ENCODE measurements at places on chromosomes 1 and 21. TPM values are rescaled to one million over a fixed set of nuclear protein-coding genes. Genes with fewer than 3 reads are reported as not detected.

Gene CFAP141
- not detected for total RNA-seq

Gene ILDR2
- 1.2 TPM for total RNA-seq

Gene ZC3H12A
- 4.7 TPM for total RNA-seq

Gene VAV3
- total RNA-seq, result 0.57 TPM

Gene SPRR2A
- not detected for total RNA-seq

Gene PBX1
- 101 TPM for total RNA-seq

Gene SPRR3
- 1.0 TPM for total RNA-seq

Gene LCE1D
- not detected for total RNA-seq
